ENCODE measurements at places on chromosomes 3 and 15.

GRCh38 chr3:130916507-130917167 is 22.8 kb downstream of the ATP2C1 start:
- no peak for DNase-seq

GRCh38 chr3:69338911-69339310 is 47.0 kb downstream of the FRMD4B start:
- DNase-seq: no peak

- no peak for DNase-seq
Measured at GRCh38 chr3:70248856-70249255, 63.6 kb downstream of the MDFIC2 start.

DNA sequence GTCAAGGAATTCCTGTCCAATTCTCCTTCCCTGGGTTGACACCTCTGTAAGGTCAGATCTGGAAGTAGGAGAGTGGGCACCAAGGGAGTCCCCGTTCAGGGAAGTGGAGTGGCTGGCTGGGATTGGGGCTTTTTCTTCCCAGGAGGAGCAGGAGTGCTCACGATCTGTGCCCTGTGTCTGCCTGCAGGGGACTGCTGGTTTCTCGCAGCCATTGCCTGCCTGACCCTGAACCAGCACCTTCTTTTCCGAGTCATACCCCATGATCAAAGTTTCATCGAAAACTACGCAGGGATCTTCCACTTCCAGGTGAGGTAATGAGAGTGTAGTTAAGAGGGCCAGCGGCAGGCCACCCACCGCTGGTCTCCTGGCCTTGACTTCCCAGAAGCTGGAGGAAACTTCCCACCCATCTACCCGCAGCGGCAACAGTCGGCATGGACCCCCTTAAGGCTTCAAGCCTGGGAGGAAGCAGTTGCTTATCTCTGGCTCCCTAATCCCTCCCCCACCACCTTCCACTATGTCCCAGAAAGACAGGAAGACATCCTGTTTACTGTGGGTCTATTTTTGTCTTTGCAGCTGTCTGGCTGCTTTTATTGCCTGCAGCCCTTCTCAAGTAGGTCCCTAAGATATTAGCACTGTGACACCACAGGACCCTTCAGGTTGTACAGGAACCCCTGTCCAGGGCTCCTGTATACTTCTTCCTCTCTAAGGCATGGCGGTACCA is 26.8 kb downstream of the CAPN3 start:
- no peak for DNase-seq

GRCh38 chr3:98893740-98894139 is 7.8 kb downstream of the DCBLD2 start:
- DNase-seq: no peak

DNA sequence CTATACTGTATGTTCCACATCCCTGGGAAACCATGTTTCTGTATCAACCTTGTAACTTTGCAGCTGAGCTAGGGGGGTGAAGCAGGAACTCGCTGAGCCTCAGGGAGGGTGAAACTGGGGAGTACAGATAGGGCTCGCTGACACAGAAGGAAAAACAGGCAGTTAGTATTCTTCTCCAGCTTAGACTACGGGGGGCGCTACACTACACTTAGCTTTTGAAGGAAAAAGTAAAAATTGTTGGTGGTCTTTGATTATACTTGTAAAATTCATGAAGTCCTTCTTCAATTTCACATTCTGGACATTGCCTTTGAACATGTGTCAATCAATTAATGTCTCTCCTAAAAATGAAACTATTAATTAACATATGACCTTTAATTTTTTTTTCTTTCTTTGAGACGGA is 73.5 kb upstream of the RGMA start:
- DNase-seq: no peak

GRCh38 chr15:101540480-101541239 is 51.2 kb upstream of the PCSK6 start:
- no peak for DNase-seq

DNA sequence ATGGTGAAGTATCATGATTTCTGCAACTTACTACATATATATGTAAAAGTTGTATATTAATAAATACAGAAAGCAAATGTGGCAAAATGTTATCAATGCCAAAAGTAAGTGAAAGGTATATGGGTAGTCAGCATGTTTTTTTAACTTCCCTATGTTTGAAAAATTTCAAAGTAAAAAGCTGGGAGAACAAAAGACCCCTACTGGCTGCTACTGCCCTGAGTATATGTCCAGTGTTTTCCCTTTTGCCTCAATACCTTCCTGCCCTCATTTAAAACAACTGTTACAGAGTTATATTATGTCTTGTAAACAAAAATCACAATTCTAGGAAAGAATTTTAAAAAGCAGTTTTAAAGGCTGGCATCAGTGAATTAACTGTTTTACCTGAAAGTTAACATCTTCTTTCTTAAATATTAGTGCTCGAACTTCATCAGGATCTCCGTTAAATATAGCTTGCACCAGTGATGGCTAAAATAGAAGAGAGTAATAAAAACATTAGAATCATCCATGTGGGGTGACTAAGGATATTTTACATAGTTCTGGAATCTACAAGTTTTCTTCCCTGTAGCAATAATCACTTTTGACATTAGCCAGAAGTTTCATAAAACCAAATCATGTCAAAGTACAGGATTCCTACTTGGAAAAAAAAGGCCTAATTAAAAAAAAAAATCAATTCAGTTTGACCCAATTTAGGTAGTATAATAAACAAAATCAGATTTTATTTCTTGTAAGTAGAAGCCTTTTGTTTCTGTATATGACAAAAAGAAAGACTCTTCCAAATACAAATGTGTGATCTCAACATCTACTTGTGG is 2.7 kb downstream of the ANKRD28 start:
- DNase-seq: no peak

- no peak for DNase-seq
Measured at GRCh38 chr15:27730868-27731267, 368.2 kb downstream of the OCA2 start.

- DNase-seq: no peak
Measured at GRCh38 chr3:161555320-161555719, 58.7 kb downstream of the OTOL1 start.

GRCh38 chr3:70010346-70010745 is 10.8 kb downstream of the SAMMSON start:
- DNase-seq: no peak

- no peak for DNase-seq
Measured at GRCh38 chr15:97684249-97684648, 276.3 kb upstream of the ARRDC4 start.

DNA sequence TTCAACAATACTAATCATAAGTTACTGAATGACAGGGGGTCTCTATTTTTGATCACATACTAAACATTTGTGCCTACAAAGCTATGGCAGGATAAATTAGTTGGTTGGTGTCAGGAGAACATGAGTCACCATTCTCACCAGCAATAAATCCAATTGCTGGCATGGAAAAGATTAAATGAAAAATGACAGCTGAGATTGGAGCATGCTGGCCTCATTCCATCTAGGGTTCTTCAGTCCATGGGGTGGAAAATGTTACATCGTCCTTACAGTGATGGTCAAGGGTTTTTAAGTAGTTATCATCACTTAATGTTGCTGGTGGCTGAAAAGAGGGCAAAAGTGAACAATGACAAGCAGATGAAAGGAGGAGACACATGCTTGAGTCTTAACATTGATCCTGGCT is 180.1 kb upstream of the BCL6 start:
- no peak for DNase-seq

GRCh38 chr15:42686281-42686680 is 50.6 kb downstream of the CDAN1 start:
- no peak for DNase-seq

GRCh38 chr3:32454731-32455608 is 47.7 kb downstream of the CMTM6 start:
- DNase-seq: no peak

GRCh38 chr3:63824309-63824708 is 5.2 kb downstream of the C3orf49 start:
- peak; percentile 53 for DNase-seq

DNA sequence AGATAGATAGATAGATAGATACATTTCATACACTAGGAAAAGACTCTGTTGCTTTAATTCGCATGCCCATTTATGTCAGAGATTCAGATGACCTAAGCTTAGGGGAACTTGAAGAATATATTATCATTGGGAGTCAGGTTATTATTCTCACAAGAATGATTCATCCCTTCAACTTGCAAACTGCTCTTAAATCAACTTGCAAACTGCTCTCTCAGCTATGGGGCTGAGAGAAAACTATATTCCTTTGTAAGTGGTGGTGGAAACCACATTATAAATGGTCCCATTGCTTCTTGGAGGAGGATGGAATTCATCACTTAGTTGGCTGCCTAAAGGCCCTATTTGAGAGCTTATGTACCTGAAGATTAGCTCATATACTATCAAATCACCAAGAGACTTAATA is 160.9 kb upstream of the STAC start:
- DNase-seq: peak; percentile 55

DNA sequence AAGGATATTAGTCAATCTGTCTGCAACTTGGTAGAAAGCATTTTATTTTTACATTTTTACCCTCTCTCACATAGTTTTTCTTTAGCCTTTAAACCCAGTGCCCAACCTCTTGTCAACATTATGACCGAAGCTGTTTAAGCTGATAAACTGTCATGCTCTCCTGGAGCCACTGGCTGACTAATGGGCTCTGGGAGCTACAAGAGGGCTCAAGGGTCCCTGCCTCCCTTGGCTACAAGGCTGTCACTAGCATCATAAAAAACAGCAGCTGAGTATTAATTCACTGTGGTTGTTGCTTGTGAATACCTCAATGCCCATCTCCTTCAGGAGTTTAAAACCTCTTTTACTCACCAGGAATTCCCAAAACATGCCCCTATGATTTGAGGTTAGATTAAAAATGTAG is 237.9 kb downstream of the ZMAT3 start:
- DNase-seq: no peak

DNA sequence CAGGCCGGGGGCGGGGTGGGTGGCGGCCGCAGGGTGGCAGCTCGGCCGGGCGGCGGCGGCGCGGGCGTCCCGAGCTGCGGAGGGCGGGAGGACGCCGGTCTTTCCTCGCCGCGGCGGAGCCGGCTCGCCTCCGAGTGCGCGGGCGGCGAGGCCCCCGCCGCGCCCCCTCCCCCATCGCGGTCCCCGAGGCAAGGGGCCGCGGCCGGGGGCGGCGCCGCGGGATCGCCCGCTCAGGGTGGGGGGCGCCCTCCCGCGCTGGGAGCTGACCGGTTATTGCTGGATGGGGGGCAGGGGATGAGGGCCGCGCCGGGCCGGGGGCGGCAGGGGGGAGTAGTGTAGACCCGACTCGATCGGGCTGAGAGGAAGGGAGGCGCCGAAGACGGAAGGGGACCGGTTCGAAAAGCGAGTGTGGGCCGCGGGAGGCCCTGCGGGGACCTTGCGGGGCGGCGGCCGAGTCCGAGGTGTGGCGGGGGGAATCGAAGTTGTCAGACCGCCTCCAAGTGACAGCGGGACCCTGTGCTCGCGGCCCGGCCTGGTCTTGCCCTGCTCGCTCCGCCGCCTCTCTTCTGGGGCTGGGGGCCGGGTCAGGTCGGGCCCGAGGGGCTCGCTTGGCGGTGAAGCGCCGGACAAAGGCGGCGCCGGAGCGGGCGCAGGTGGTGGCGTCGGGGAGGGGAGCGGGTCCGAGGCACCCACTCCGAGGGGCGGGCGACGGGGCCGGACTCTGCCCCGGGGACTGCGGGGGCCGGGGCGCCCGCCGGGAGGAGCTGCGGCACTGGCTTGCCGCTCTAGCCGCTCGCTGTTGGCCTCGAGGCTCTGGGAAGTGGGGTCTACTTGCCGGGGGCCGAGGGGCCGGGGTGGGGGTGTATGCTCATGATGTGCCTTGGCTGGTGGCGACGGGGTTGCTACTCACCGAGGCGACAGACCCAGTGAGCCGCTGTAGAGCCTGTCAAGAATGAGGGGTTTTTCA is 1.1 kb downstream of the BAHD1 start:
- no peak for DNase-seq

DNA sequence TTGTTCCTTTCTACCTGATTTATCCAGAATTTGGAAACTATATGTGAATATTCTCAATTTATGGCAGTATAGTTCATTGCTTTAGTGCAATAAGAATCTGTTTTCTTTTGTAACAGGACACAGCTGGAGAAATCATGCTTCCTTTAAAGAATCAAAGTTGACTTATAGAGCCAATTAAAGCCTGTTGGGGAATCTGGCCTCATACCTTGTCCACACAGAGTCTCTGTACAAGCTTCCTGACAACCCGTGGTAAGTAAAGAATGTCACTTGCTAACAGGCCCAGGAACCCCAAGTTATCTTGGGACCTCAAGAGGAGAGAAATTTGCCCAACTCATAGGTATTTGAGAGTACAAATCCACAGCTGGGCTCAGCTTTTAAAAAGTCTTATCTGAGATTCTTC is 10.2 kb downstream of the ZNF445 start:
- DNase-seq: no peak

GRCh38 chr3:14512281-14512941 is 27.7 kb downstream of the GRIP2 start:
- DNase-seq: no peak

DNA sequence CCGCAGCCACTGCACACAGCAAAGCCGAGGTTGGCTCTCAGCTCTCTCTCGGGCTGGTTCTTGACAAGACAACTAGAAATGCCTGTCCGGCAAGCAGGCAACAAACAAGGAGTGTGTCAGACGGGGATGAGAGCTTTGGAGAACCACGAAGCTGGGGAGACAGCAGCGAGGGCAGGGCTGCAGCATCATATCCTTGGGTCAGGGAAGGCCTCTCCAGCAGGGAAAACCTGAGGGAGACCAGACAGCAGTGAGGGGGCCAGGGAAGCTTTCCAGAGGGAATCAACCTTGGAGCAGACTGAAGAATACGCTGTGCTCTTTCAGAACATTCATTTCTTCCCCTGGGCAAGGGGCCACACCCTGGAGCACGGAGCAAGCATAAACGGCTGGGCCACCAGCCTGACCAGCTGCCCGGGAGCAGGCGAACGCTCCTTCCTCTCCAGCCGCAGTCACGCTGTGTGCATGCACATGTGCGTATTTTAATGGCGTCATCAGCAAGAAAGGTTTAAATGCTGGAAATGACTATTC is 58.7 kb downstream of the CHSY1 start:
- DNase-seq: no peak

- no peak for DNase-seq
Measured at GRCh38 chr15:39735120-39735717, 47.4 kb downstream of the FSIP1 start.

- DNase-seq: no peak
Measured at GRCh38 chr3:21100656-21101359, 650.2 kb downstream of the ZNF385D start.

GRCh38 chr3:117118604-117119003 is 409.0 kb downstream of the TUSC7 start:
- no peak for DNase-seq

GRCh38 chr3:146542978-146543377 is 1.4 kb downstream of the PLSCR1 start:
- no peak for DNase-seq

DNA sequence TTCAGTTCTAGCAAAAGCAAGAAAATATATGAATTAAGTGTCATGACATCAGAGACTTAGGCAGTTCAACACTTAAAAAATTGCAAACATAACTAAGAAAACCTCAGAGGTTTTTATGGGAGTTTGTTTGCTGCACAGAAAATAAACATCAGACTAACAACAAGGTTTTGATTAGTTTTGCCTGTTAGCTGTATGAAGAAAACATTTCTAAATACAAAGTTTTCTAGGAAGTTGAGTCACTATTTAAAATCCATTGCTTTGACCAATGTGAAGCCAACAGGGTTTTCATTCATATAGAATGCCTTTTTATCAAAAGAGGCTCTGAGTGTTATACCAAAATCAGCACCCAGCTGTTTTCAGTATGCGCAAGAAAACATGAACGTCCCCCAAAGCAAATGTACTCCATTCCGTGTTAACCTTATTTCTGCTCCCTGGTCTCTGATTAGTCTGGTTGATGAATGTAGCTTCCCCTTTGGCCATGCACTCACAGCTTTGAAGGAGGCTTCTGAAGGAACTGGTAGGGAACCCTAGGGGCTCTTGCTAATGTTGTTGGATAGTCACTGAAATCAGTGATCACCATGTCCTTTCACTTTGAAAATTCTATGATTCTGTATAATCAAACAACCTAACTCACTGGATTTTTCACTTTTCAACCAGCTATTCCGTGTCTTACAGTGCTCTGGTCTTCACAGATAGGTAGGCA is 89.6 kb upstream of the TSEN2 start:
- no peak for DNase-seq
